ENCODE measurements at places on chromosomes 13 and 19. TPM values are rescaled to one million over a fixed set of nuclear protein-coding genes. Genes with fewer than 3 reads are reported as not detected.
A peak's percentile ranks its signal among the peaks of the same experiment; 100 is the strongest.

- ATAC-seq, result no peak
Observed at GRCh38 chr13:110272227-110272626, 34.7 kb downstream of the COL4A1 start.

- no peak for ATAC-seq
Observed at GRCh38 chr19:11769995-11770394, 3.2 kb downstream of the ZNF441 start.

DNA sequence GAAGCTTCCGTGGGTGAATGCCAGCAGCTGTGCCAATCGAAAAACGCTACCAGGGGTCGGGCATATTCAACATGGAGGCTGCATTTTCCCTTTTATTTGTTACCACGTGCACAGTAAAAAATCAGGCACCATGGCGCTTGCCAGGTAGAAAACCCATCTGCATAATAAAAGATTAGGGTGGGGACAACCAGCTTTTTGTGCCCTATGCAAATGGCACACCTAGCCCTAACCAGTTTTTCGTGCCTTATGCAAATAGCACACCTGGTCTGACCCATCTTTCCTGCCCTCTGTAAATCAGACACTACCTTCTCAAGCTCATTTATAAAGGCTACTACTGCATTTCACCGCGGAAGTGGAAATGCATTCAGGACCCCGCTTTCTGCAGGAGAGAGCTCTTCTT lies 62.1 kb upstream of the FREM2 start:
- ATAC-seq, result peak; percentile 75

DNA sequence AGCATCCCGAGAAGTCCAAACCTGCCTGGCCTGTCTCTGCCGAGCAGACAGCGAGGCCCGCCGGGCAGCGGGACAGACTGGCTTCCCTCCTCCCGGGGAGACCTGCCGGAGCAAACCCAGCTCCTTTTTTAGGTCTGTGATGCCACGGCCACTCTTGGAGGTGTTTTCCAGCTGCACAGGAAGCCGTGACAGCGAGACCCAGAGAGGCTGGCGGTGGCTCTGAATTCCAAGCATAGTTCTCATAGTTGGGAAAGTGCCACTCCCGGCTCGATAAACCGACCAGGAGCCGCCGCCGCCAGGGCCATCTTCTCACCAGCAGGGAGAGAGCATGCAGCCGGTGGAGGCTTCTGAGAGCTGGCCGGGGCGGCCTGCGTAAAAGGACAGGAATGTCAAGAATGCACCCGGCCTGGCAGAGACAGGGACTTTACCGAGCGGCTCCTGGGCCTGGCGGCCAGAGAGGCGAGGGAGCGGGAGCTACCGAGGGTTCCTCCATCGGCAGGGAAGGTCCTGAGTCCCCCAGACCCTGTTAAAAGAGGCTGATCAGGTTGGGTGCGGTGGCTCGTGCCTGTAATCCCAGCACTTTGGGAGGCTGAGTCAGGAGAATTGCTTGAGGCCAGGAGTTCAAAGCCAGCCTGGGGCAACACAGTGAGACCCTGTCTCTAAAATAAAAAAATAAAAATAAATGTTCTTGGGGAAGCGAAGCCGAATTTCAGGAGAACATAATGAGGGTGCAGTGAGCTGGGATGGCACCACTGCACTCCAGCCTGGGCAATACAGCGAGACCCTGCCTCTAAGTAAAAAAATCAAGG lies 64.9 kb downstream of the GADD45B start:
- peak; percentile 80 for ATAC-seq

GRCh38 chr19:52778811-52779210 lies 7.8 kb downstream of the ZNF600 start:
- ATAC-seq, result no peak

CACNA1A gene
- 0.20 TPM for total RNA-seq

- no peak for ATAC-seq
Observed at GRCh38 chr19:10724573-10725071, 6.7 kb downstream of the DNM2 start.

CEACAM8 gene
- not detected for total RNA-seq

DNA sequence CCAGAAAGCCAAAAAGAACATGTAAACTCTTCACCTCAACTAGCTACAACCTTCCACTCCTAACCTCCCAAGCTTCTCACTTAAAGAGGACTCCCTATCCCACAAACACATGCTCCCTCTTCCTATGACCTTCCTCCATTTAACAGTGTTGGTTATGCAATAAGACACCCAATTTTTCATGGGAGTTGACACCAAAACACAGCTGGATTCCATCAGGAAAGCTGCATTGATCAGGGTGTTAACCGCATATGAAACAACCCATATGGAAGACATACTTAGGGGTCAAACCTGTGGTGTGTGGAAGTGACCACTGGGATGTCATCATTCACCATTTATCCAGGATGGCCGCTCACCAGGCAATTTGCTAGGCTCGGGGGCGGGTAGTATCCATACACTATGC lies 21.9 kb downstream of the ZNF473 start:
- ATAC-seq, result no peak

DNA sequence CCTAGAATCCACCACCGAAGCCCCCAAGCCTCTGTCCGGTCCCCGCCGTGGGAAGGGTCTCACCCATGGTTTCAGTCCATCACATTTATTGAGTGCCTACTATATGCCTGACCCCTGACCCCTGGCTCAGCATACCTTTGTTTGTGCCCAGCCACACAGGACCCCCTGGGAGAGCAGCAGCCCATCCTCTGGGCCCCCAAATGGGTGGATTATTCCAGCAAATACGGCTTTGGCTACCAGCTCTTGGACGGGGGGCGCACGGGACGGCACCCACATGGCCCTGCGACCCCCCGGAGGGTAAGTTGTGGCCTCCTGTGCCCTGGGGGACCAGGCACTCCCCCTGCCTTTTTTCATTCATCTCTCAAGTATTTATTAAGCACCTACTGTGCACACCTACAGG lies 7.7 kb downstream of the PLK5 start:
- no peak for ATAC-seq

SHD gene
- total RNA-seq, result not detected

- ATAC-seq, result peak; percentile 36
Observed at GRCh38 chr19:35903550-35904179, 1.3 kb downstream of the HCST start.

DNA sequence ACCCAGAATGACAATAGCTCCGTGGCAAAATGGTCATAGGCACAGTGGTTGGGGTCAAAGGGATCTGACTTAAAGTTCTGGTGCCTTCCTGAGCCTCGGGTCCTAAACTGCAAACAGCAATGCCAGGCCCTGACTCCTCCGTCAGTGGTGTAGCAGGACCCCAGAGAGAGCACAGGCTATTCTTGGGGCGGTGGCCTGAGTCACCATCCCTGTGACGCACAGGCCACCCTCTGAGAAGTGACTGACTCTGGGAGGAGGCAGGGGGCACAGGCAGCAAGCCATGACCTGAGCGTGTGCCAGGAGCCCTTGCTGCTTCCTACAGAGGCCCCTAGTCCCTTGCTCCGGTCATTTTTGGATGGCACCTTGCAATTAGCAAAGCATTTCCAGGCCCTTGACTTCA lies 18.7 kb downstream of the PLVAP start:
- ATAC-seq, result peak; percentile 65

DNA sequence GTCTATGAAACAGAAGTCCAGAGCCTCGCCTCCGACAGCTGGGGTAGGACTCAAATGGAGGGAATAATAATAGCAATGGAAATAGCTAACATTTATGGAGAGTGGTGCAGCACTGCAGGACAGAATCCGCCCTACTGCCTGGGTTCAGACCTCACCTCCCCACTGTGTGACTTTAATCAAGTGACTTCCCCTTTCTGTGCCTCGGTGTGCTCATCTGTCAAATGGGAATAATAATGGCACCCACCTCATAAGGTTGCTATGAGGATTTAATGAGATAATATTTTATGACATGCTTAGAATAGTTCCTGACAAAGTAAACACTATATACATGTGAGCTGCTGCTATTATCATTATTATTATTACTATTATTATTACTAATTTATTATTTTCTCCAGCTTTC lies 3.2 kb downstream of the LRFN1 start:
- ATAC-seq, result no peak

DNA sequence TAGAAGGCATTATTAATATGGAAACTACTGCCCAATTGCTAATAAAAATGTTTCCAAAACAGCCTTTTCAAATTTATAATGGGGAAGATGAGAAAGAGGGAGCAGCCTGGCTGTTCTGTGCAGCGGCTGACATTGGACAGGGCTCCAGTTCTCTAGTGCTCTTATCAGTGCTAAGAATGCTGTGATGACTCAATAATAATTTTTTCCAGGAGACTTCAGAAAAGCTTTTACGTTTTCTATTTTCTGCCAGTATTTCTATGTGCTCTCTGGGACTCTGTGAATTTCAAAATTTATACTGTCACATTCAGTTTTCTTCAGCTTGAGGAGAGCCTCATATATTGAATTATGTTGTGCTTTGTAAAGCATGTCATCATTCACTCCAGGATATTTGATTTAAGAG lies 209.6 kb downstream of the VWA8 start:
- ATAC-seq, result no peak

- ATAC-seq, result no peak
Observed at GRCh38 chr13:21225082-21225481, 48.6 kb downstream of the MRPL57 start.

SLC7A10 gene
- total RNA-seq, result not detected

ZNF418 gene
- total RNA-seq, result 0.76 TPM

NCAN gene
- not detected for total RNA-seq

KIR2DL1 gene
- total RNA-seq, result not detected

DNA sequence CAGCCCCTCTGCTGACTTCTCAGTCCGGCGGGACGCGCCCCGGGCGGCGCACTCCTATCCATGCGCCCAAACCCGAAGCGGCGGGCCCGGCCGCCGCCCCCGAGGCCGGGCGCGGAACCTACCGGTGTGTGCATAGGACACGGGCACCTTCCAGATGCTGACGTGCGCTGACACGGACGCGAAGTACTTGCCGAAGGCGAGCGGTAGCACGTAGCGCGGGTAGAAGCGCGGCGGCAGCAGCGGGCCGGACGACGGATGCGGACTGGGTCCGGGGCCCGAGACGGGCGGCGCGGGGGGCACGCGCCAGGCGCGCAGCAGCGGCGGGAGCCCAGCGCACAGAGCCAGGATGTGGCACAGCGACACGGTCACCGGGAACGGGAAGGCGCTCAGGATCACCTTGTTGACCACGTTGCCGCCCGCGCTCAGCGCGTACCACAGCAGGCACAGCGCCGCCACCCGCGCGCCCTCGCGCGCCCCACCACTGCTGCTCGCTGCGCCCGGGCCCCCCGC lies 338 bp downstream of the SLC35E1 start:
- peak; percentile 23 for ATAC-seq

CYP2A13 gene
- total RNA-seq, result not detected

- ATAC-seq, result no peak
Observed at GRCh38 chr13:38784036-38784880, 97.4 kb downstream of the FREM2 start.

- ATAC-seq, result no peak
Observed at GRCh38 chr19:42150911-42151361, 18.7 kb upstream of the POU2F2 start.

DNA sequence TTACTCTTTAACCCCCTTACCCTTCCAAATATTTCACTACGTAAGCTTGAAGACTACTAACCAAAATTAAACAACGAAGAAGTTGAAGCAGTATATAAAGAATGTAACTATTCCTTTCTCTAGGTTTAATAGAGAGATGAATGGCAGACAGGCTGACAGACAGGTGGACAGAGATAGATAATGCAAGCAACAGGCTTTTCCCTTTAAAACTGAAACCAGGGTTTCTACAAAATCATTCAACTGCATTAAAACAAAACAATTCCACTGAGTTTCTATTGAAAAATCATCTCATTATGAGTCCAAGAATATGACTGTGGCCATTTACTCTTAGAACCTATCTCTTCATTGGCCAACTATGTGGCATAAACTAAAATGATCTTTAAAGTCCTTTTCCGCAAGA lies 15.2 kb downstream of the LNX2 start:
- no peak for ATAC-seq

All from esophagus mucosa (tissue), 1 donor.